ENCODE measurements at places on chromosomes 5 and 9.

GRCh38 chr5:107553117-107553555 lies 117.6 kb downstream of the EFNA5 start:
- no peak for DNase-seq

DNA sequence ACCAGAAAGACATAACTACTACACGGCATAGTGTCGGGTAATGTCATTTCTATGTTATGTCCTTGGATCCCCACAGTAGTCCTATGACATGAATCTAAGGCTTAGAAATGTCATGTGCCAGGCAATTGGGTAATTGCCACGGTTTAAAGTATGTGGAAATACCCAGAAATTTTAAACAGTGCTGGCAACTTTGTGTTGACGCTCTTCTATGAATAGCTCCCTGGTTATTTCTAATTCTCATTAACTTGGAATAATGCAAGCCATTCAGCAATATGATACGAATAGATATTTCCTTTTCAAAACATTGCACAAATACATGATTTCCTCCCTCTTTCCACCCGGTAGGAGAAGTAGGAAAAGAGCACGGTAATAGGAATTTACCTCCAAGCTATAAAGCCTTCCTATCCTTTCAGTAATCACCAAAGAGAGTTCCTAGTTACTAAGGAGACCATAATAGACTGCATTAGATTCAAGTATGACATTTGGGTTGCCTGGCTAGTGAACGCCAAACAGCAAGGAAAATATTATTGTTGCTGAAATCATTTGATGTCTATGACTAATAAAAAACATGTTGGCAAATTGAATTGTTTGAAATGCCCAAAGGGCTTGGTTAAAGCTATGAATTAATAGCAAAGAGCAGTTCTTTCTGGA lies 168.4 kb downstream of the CCDC192 start:
- no peak for DNase-seq

GRCh38 chr9:89603767-89604665 lies 796 bp upstream of the GADD45G start:
- DNase-seq, result no peak

DNA sequence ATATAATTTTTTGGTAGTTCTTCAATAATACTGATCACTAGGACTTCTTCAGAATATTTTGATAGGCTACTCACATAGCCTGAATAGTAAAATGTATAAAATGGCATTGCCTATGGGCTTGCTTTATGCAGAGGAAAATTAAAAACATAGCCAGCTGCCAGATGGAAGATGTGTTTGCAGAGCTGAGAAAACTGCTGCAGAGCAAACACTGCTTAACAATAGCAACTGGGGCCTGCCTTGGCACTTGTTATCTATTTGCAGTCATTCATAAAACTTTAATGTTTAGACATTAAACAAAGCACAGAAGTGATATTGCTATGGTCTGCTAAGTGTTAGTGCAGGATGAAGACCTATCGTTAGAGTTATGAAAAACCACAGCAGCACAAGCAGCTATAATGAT lies 151.5 kb upstream of the SMC2 start:
- no peak for DNase-seq

DNA sequence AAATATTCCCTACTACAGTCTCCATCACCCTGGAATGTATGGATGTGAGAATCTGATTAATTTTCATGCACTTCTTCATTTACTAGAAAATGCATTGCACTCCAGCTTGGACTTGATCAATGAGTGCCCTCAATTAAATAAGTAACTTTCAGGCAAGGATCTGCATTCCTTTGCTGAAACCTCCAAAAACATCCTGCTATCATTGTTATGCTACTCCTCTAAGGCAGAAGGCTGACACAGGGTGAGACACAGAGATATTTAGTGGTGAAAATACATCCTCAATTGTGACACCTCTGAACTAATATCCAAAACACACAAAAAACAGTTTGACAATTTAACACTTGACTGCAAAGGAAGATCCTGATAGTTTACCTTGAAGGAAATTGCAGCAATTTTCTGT lies 57.9 kb upstream of the CDH12 start:
- DNase-seq, result no peak

- no peak for DNase-seq
These were observed 877 bp upstream of the SCGB3A1 start for GRCh38 chr5:180592176-180592575.

DNA sequence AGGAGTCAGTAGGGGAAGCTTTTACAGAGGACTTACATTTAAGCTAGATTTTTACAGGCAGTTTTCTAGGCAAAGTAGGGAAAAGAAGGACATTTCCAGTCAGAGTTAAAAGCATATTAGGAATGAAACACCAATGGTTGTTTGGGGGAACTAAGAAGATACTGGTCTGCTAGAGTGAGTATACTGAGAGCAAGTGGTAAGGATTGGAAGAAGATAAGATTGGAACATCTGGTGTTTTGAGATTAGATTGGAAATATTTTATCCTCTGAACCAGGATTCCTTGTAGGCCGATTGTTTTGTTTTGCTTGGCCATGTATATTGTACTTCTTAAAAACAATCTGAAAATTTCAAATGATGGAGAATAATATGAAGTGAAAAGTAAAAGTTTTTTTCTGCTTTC lies 7.7 kb downstream of the FBXO38 start:
- no peak for DNase-seq

- DNase-seq, result no peak
These were observed 24.2 kb upstream of the CAMLG start for GRCh38 chr5:134714120-134714519.
